ENCODE measurements at places on chromosomes 16 and 17.
A peak's percentile ranks its signal among the peaks of the same experiment; 100 is the strongest.

GRCh38 chr17:64685705-64686104, 23.6 kb upstream of the SMURF2 start:
- no peak for DNase-seq

GRCh38 chr17:77375917-77376651, 235.3 kb downstream of the SEC14L1 start:
- no peak for DNase-seq

DNA sequence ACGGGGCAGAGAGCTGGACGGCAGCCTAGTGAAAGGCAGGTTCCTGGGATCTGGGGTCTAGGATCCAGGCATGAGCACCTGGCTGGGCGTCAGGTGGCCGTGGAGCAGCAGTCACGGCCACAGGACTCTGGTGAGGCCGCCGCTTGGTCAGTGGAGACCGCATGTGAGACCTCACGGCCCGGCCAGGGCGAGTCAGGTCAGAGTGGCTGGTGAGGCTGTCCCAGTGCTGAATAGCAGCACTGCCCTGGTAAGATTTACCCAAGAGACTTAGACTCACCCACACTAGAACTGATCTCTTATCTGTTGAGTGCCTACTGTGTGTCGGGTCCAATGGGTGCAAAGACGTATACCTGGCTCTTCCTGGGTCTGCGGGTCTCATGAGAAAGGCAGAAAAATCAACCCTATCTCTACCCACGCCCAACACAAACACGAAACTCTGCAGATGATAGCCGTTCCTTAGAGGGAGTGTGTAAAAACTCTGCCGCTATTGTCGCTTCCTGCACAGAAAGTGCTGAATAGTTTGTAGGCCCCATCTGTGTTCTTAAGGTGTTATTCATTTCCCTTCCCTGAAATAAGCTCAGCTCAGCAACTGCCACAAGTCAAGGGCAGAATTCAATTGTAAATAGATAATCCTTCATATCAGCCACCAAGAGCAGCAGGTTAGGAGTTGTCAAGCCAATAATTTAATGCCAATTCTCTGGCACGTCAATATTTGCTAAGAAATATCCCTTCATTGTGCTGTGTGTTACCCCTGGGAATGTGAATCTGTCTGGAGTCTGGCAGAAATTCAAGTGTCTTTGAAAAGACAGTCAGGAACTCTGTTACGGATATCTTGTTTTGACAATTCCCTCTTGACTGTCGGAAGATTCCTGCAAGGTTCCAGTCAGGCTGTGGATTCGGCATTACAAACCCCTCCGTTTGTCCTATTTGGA, 240.0 kb downstream of the NTN1 start:
- DNase-seq, result no peak

DNA sequence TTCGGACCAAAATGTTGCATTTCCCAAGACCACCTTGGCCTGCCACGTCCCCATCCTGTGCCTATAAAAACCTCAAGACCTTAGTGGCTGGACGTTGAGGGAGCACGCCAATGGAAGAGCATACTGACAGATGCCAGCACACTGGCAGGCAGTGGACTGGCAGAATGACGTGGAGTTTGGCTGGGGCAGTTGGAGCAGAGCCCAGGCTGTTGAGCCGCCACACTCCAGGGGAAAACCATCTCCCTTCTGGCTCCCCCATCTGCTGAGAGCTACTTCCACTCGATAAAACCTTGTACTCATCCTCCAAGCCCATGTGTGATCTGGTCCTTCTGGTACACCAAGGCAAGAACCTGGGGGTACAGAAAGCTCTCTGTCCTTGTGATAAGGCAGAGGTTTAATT, 494.1 kb downstream of the CDH11 start:
- no peak for DNase-seq

DNA sequence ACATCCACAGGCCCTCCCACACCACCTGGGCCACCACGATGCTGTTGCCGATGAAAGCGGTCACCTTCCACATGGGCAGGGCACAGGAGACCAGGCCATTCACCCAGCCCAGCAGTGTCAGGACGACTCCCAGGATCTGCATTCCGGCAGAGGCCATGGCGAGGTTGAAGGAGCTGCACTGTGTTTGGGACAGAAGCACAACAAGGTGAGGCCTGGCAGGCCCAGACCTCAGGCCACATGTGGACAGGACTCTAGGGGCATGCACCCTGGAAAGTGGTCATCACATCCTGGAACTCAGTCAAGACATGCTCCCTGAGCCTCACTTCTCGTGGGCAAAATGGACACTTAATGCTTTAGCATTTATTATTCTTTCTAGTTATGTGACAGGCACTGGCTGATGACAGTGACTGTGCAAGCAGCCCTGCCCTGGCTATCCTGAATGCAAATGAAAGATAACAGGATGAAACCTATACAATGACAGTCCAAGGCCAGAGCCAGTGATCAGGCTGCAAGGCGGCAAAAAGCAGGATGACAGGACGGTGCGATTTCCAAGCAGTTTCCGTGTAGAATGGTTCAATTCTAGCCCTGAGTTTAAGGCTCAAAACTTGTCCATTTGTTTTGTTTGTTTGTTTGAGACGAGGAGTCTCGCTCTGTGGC, 2.0 kb downstream of the CLDN6 start:
- no peak for DNase-seq

- peak; percentile 46 for DNase-seq
These were observed at the start of gene CHD9NB for GRCh38 chr16:53052519-53053501. Gene CHD9NB, minus strand, starts transcription at chr16:53052897. Its CDS starts 8,739 bp downstream, at chr16:53044158.

- DNase-seq, result no peak
These were observed 215.4 kb downstream of the UTP18 start for GRCh38 chr17:51475730-51476129.

GRCh38 chr16:48862087-48862532, 252.1 kb upstream of the N4BP1 start:
- DNase-seq, result peak; percentile 33

- no peak for DNase-seq
These were observed 19.0 kb downstream of the ABCC12 start for GRCh38 chr16:48136547-48137360.

DNA sequence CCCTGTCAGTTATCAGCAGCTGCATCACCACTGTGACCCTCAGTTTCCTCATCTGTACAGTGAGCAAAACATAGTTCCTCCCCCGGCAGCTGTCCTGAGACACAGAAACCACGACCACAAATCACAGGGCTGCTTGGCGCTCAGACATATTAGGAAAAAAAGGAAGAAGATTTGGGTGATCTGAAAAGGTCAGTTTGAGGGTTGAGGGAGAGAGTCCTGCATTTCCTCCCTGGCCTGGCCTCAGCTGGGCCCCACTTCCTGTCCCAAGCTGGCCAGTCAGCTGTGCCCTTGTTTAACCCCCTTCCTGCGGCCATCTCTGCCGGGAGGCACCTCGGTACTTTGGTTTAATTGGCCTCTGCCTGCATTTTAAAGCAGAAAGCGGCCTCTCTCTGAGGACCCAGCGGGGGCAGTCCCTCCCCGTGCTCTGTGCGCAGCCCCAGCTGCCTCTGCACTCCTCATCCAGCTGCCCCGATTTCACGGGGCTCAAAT, 24.0 kb upstream of the CIBAR2 start:
- DNase-seq, result no peak

- no peak for DNase-seq
These were observed 162.0 kb downstream of the SDK2 start for GRCh38 chr17:73482251-73482716.

DNA sequence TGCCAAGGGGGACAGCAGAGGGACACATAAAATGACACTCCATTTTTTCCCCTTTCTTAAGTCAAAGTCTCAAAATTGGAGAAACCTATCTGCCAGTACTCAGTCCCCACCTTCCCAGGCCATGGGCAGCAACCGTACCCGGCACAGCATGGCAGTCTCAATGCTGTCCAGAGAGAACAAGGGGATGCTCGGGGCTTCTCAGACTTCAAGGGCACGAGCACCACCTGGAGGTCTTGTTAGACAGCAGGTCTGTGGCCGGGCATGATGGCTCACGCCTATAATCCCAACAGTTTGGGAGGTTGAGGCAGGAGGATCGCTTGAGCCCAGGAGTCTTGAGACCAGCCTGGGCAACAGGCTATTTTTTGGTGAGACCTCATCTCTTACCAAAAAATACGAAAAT, 3.2 kb downstream of the DNAH17 start:
- no peak for DNase-seq

DNA sequence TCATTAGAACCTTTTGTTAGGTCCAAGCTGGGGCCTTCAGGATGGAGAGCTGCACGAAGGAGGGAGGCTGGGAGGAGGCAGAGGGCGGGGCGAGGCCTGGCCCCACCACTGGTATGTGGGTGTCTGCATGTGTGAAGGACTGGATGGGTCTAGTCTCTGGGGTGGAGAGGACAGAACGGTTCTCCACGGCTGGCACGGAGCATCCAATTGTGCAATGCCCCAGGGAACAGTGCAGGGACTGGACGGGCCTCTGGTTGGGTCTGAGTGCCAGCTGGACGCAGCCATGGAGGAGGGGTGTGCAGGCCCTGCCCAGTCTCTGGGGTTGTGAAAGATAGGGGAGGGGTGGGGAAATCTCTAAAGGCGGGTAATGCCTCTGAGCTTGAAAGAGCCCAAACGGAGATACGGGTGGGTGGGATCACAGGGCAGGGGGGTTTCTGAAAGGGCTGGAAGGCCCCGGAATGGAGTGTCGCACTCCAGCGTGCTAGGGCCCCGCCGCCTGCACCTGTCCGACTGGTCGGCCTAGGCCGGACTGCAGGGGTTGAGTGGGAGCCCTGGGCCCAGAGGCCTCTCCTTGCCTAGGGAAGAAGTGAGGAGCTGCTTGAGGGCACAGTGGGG, 1.6 kb downstream of the PPL start:
- DNase-seq, result peak; percentile 41

- DNase-seq, result no peak
These were observed 17.3 kb downstream of the RSPRY1 start for GRCh38 chr16:57203451-57203850.

DNA sequence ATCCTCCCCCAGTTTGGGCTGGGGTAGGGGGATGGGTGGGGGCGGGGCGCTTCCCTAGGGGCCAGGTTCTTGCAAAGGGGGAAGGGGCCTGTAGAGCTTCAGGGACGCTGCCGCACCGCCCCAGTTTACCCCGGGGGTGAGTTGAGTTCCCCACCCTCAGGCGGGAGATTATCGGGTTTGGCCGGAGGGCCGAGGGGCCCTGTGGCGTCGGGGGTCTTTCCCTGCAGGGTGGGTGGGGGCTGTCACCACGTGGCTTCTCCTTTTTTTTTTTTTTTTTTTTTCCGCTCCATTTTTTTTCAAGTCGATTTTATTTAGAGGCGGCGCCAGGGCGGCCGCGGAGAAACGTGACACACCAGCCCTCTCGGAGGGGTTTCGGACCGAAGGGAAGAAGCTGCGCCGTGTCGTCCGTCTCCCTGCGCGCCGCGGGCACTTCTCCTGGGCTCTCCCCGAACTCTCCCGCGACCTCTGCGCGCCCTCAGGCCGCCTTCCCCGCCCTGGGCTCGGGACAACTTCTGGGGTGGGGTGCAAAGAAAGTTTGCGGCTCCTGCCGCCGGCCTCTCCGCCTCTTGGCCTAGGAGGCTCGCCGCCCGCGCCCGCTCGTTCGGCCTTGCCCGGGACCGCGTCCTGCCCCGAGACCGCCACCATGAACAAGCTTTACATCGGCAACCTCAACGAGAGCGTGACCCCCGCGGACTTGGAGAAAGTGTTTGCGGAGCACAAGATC, at the start of gene IGF2BP1:
Gene IGF2BP1, plus strand, starts transcription at position 283 of the 724 bp plus-strand sequence. Its CDS starts 361 bp downstream, at position 644.
- no peak for DNase-seq

DNA sequence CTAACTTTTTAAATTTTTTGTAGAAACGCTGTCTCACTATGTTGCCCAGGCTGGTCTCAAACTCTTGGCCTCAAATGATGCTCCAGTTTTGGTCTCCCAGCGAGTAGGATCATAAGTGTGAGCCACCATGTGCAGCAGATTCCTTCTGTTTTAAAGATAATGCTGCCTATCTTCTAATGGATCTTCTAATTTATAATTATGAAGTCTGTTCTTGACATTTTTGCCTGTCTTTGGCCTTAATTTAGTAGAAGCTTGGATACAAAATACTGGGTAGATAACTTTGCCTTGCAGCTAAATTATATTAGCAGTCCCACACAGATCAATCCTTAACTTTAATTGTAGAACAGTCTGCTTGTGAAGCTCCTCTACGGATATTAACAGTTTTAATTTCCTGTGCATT, 566.6 kb upstream of the CDH8 start:
- DNase-seq, result no peak

- no peak for DNase-seq
These were observed 41.3 kb upstream of the PABPN1L start for GRCh38 chr16:88907768-88908167.

GRCh38 chr17:81895400-81895799, 3.9 kb downstream of the ANAPC11 start:
- DNase-seq, result no peak

DNA sequence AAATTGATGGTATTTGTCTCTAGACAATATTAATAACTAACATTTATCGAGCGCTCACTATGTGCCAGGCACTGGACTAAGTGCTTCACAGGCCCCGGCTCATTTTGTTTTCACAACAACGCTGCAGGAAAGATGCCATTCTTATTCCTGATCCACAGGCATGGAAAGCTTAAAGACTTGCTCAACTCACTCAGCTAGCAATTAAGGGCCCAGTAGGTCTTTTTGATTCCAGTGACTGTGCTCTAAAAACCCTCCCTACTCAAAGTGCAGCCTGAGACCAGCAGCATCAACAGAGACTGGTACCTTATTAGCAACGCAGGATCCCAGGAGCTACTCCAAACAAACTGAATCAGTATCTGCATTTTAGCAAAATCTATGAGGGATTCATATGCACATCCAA, 35.3 kb downstream of the CUEDC1 start:
- no peak for DNase-seq

DNA sequence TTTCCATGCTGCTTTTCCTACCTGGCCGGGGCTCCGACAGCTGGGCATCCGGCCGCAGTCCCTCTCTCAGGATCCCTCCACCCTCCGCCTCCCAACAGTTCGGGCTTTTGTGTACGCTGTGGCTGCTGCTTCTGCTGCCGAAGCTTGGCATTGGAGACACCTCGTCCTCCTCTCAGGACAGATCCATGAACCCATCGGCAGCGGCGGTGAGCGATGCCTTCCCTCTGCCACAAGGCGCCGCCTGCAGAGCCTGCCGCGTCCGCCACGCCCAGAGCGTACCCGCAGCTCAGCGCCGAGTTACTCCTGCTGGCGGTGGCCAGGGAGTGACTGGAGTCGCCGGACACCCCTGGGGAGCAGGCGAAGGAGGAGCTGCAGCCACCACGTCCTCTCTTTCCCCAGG, 2032.8 kb downstream of the TP53TG3F start:
- no peak for DNase-seq
